ENCODE measurements at places on chromosomes 2 and 18. TPM values are rescaled to one million over a fixed set of nuclear protein-coding genes. Genes with fewer than 3 reads are reported as not detected.
A peak's percentile ranks its signal among the peaks of the same experiment; 100 is the strongest.

The VAMP8 gene
- total RNA-seq: 9.8 TPM

The ASPRV1 gene
- 2.6 TPM for total RNA-seq

DNA sequence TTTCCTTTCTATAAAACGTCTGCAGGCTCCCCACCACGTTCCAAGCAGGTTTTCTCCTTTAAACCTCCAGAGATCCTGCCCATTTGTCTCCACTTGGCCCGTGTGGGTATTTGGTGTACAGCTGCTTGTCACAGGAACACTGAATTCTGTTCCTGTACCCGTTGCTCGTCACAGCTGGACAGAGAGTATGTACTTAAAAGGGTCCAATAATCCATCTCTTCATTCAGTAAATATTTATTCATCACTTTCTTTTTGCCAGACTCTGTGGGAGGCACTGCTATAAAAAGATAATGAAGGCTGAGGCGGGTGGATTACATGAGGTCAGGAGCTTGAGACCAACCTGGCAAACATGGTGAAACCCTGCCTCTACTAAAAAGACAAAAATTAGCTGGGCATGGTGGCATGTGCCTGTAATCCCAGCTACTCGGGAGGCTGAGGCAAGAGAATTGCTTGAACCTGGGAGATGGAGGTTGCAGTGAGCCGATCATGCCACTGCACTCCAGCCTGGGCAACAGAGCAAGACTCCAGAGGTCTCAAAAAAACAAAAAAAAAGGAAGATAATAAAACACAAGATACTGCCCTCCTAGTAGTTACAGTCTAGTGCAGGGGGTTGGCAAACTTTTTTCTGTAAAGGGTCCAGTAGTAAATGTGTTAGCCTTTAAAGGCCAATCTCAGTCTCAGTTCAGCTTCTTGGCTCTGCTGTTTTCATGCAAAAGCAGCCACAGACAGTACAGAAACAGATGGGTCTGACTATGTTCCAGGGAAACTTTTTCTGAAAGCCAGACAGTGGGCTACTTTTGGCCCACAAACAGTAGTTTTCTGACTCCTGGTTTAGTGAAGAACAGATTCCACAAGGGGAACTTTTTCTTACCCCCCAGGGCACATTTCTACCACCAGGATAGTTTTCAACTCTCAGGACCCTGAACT lies 309.9 kb upstream of the RAB12 start:
- H3K4me1 ChIP-seq: no peaks in the 10 kb centered on the region
- H3K27ac ChIP-seq: no peak overlapping the region
- no peaks in the 10 kb centered on the region for H3K27me3 ChIP-seq
- no peaks in the 10 kb centered on the region for H3K36me3 ChIP-seq
- no peak overlapping the region for H3K4me3 ChIP-seq

- no peak overlapping the region for H3K27ac ChIP-seq
- no peak overlapping the region for H3K4me3 ChIP-seq
- H3K36me3 ChIP-seq: peaks cover 36% of the 10 kb centered on the region
- H3K27me3 ChIP-seq: no peaks in the 10 kb centered on the region
- DNase-seq: no peak
These were observed 44.4 kb downstream of the RPIA start for GRCh38 chr2:88735853-88736252.

The TRIP12 gene
- total RNA-seq: 145 TPM

- no peak overlapping the region for H3K4me3 ChIP-seq
- H3K36me3 ChIP-seq: no peaks in the 10 kb centered on the region
- DNase-seq: no peak
- H3K4me1 ChIP-seq: no peaks in the 10 kb centered on the region
- H3K27ac ChIP-seq: no peak overlapping the region
These were observed 116.9 kb downstream of the LYPD6B start for GRCh38 chr2:149155196-149155969.

GRCh38 chr18:56889621-56890020 lies 238.5 kb downstream of the WDR7 start:
- no peak overlapping the region for H3K27ac ChIP-seq
- no peaks in the 10 kb centered on the region for H3K27me3 ChIP-seq
- H3K36me3 ChIP-seq: no peaks in the 10 kb centered on the region
- H3K4me3 ChIP-seq: no peak overlapping the region

The CIB4 gene
- total RNA-seq: not detected

- no peak overlapping the region for H3K4me3 ChIP-seq
- no peak overlapping the region for H3K27ac ChIP-seq
- peak; percentile 74 for DNase-seq
- no peaks in the 10 kb centered on the region for H3K4me1 ChIP-seq
- no peaks in the 10 kb centered on the region for H3K27me3 ChIP-seq
These were observed 576.4 kb upstream of the PIK3C3 start for GRCh38 chr18:41378598-41378997.

DNA sequence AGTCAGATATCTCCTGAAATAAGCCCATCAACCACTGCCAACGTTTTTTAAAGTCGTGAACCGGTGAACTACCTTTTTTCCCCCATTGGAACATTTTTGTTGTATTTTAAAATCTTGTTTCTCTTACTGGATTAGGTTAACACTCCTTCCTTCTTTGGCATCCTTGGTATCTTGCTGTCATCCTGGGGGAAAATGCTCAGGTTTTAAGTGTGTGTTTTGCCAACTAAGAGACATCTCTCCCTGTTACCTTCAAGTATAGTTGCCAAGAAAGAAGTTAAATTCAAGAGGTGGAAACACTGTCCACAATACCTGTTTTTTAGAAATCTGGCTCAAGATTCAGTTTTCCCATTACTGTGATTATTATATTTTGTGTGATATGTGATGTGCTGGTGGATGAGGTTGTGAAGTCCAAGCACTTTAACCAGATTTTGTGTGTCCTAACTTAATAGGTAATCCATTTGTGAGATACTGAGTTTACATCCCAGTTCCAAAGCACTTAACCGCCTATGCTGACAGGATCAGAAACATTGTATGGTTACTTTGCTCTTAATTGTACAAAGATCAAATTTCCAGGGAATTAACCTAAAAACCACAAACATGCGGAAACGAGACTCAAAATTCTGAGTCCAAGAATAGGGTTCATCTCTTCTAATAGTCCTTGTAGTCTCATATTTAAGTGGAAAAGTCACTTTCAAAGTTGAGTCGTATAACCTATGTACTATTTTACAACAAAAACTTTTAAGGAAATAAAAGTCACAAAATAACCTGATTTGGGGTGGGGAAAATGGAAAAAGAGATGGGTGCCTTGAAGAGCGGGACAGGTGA lies 1.3 kb upstream of the SP3 start:
- H3K36me3 ChIP-seq: no peaks in the 10 kb centered on the region
- peaks cover 7% of the 10 kb centered on the region for H3K4me1 ChIP-seq
- H3K27ac ChIP-seq: peak overlapping the region; percentile 99
- DNase-seq: no peak
- H3K27me3 ChIP-seq: no peaks in the 10 kb centered on the region
- H3K4me3 ChIP-seq: peak overlapping the region; percentile 95

DNA sequence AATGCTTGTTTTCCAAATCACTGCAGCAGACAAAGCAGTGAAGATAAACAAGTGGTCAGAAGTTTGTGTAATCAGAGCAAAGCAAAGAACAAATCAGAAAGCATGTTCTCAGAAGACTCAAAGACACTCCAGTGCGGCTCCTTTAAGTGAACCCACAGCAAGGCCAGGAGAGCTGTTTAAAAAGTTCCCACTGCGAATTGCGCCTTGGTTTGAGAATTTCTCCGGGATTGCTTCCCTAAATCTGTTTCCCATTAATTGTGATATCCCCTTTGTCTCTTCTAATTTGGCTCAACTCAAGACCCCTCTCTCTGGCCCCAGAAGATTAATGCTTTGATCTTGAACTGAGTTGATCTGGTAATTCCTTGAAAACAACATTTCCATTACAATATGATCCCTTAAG lies 122.4 kb upstream of the BCL2L11 start:
- H3K27me3 ChIP-seq: no peaks in the 10 kb centered on the region
- peak; percentile 84 for DNase-seq

GRCh38 chr18:45722899-45723298 lies 1.1 kb upstream of the SLC14A1 start:
- H3K27ac ChIP-seq: no peak overlapping the region
- H3K4me3 ChIP-seq: no peak overlapping the region
- DNase-seq: peak; percentile 43
- peaks cover 2% of the 10 kb centered on the region for H3K27me3 ChIP-seq
- no peaks in the 10 kb centered on the region for H3K4me1 ChIP-seq

The SLC9A4 gene
- total RNA-seq: 0.04 TPM

- H3K36me3 ChIP-seq: no peaks in the 10 kb centered on the region
- no peak for DNase-seq
- H3K27ac ChIP-seq: no peak overlapping the region
- H3K27me3 ChIP-seq: no peaks in the 10 kb centered on the region
- peaks cover 14% of the 10 kb centered on the region for H3K4me1 ChIP-seq
These were observed 82.6 kb upstream of the ST3GAL5 start for GRCh38 chr2:85971366-85971765.

All from muscle of leg (tissue), 16 donors.